ENCODE measurements at places on chromosomes 5 and 9. TPM values are rescaled to one million over a fixed set of nuclear protein-coding genes. Genes with fewer than 3 reads are reported as not detected.

The MCTP1 gene
- 42.4 TPM for total RNA-seq

The PGM5 gene
- not detected for total RNA-seq

The SPATA31A7 gene
- total RNA-seq: not detected

The SGCD gene
- not detected for total RNA-seq

The OCLN gene
- total RNA-seq: 1.3 TPM

The IFNK gene
- total RNA-seq: not detected

The PCDHGB1 gene
- 0.06 TPM for total RNA-seq

The PCDHGA8 gene
- not detected for total RNA-seq

The FOXI1 gene
- total RNA-seq: not detected

The AK8 gene
- 0.58 TPM for total RNA-seq

The ADAMTS19 gene
- not detected for total RNA-seq

The GRM6 gene
- not detected for total RNA-seq

The DEPDC1B gene
- total RNA-seq: 38.3 TPM

The DBH gene
- not detected for total RNA-seq

The INIP gene
- 8.3 TPM for total RNA-seq

The TRIM14 gene
- 5.7 TPM for total RNA-seq

The NXNL2 gene
- total RNA-seq: 6.9 TPM
